Thoracic aorta endothelial cell (primary cell): ENCODE measurements at places on chromosomes 6 and 20. TPM values are rescaled to one million over a fixed set of nuclear protein-coding genes. Genes with fewer than 3 reads are reported as not detected.

The TMEM200A gene
- 2.6 TPM in 1 of 2 replicates, not detected in the other for total RNA-seq

The PEDS1 gene
- total RNA-seq = 35.5 and 50.8 TPM in 2 replicates

The ZNF334 gene
- total RNA-seq = 0.13 and 0.14 TPM in 2 replicates

The XPO5 gene
- total RNA-seq = 55.5 and 56.4 TPM in 2 replicates

The AVP gene
- total RNA-seq = not detected in 2 replicates

The PLEKHG1 gene
- total RNA-seq = 78.7 and 87.0 TPM in 2 replicates

The CD83 gene
- total RNA-seq = 0.53 and 1.2 TPM in 2 replicates

The HLA-DPB1 gene
- 14.5 and 20.8 TPM in 2 replicates for total RNA-seq

The POU3F2 gene
- total RNA-seq = not detected in 2 replicates

The PXDC1 gene
- total RNA-seq = 50.6 and 81.1 TPM in 2 replicates

The KAT14 gene
- 12.0 and 12.9 TPM in 2 replicates for total RNA-seq

The MOG gene
- not detected in 2 replicates for total RNA-seq

The SNX9 gene
- 56.1 and 61.3 TPM in 2 replicates for total RNA-seq

The SLC17A2 gene
- not detected in 2 replicates for total RNA-seq

The FILIP1 gene
- total RNA-seq = 6.5 and 7.9 TPM in 2 replicates

The ULBP1 gene
- total RNA-seq = 0.43 and 1.1 TPM in 2 replicates

The DST gene
- 378 and 439 TPM in 2 replicates for total RNA-seq

The HAO1 gene
- total RNA-seq = not detected in 2 replicates

The MCCD1 gene
- total RNA-seq = not detected in 2 replicates

The TEAD3 gene
- 0.27 and 0.36 TPM in 2 replicates for total RNA-seq

The PHACTR1 gene
- 18.9 and 27.7 TPM in 2 replicates for total RNA-seq

The RIMS4 gene
- total RNA-seq = not detected in 2 replicates

The RHAG gene
- not detected in 2 replicates for total RNA-seq

The COL11A2 gene
- 0.13 and 0.29 TPM in 2 replicates for total RNA-seq

The MICA gene
- 31.8 and 44.9 TPM in 2 replicates for total RNA-seq

The RIPPLY2 gene
- total RNA-seq = not detected in 2 replicates

The CYP39A1 gene
- 0.13 and 0.22 TPM in 2 replicates for total RNA-seq

The TCF19 gene
- total RNA-seq = 24.2 and 30.3 TPM in 2 replicates

The PDYN gene
- not detected in 2 replicates for total RNA-seq

The CTNNBL1 gene
- 28.9 and 35.9 TPM in 2 replicates for total RNA-seq

The SPATA25 gene
- 0.79 and 1.2 TPM in 2 replicates for total RNA-seq

The SNPH gene
- total RNA-seq = 4.8 and 6.9 TPM in 2 replicates

The HFE gene
- total RNA-seq = 2.9 and 5.4 TPM in 2 replicates

The ADRM1 gene
- 149 and 155 TPM in 2 replicates for total RNA-seq

The NQO2 gene
- 19.5 and 25.7 TPM in 2 replicates for total RNA-seq

The CLPSL2 gene
- total RNA-seq = not detected in 2 replicates

The TPBG gene
- total RNA-seq = 15.4 and 21.2 TPM in 2 replicates

The CST2 gene
- not detected in 2 replicates for total RNA-seq

The SLC35D3 gene
- not detected in 2 replicates for total RNA-seq

The PRR18 gene
- total RNA-seq = not detected in 2 replicates

The TAGAP gene
- total RNA-seq = not detected in 2 replicates

The IRF4 gene
- total RNA-seq = under 0.01 TPM in 1 of 2 replicates, not detected in the other

The FOXC1 gene
- total RNA-seq = 22.9 and 28.7 TPM in 2 replicates

The PROCR gene
- 337 and 415 TPM in 2 replicates for total RNA-seq

The FOXS1 gene
- not detected in 2 replicates for total RNA-seq

The BMP7 gene
- total RNA-seq = not detected in 2 replicates

The MRS2 gene
- total RNA-seq = 30.7 and 35.0 TPM in 2 replicates

The MYB gene
- 0.14 and 0.27 TPM in 2 replicates for total RNA-seq

The CLVS2 gene
- not detected in 2 replicates for total RNA-seq

The WFDC10B gene
- total RNA-seq = not detected in 2 replicates

The PNPLA1 gene
- total RNA-seq = not detected in 2 replicates

The KIF6 gene
- under 0.01 TPM in 1 of 2 replicates, not detected in the other for total RNA-seq

The PAK5 gene
- total RNA-seq = not detected in 2 replicates

The PPP1R3D gene
- total RNA-seq = 6.5 and 7.5 TPM in 2 replicates

The VNN1 gene
- 0.07 TPM in 1 of 2 replicates, not detected in the other for total RNA-seq

The MAP7 gene
- total RNA-seq = 0.72 and 0.93 TPM in 2 replicates

The MKKS gene
- 7.4 and 9.8 TPM in 2 replicates for total RNA-seq

The MUCL3 gene
- total RNA-seq = not detected in 2 replicates
